ENCODE measurements at places on chromosomes 2 and 18. TPM values are rescaled to one million over a fixed set of nuclear protein-coding genes. Genes with fewer than 3 reads are reported as not detected.
A peak's percentile ranks its signal among the peaks of the same experiment; 100 is the strongest.

DNA sequence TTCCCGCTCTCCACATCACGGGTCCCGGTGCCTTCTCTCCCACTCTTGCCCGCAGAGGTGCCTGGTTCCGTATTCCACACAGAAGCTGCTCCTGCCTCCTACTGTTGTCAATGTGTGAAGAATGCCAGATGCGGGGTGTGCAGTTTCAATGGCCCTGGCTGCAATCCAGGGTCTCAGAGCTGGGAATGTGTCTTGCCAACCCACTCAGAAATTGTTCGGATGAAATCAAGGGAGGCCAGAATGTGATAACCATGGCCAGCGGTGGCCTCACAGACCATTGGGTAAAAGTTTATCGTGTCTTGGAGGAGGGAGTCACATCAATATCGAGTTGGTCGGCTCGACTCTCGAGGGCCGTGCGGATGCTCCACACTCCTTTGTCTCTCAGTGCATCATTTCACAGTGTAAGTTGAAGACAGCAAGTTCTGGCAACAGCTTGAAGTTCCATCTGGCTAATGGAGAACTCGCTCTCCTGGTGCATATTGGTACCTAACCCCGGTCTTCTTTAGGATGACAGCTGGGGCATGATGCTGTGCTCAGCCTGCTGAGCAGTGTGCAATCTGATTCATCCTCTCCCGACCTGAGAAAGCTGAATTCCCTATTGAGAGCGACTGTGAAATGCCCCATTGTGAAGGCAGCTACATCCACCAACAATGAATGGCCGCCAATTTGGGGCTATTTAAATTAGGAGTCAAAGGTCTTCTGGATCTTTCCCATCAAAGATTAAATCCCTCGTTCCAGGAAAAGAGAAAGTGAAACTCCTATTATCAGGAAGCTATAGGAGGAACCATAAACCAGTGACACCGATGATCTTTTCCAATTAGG is 389.0 kb downstream of the SOX11 start:
- H3K4me3 ChIP-seq, result no peak overlapping the region
- no peaks in the 10 kb centered on the region for H3K36me3 ChIP-seq
- no peaks in the 10 kb centered on the region for H3K27me3 ChIP-seq
- H3K4me1 ChIP-seq, result no peaks in the 10 kb centered on the region
- no peak for DNase-seq

DNA sequence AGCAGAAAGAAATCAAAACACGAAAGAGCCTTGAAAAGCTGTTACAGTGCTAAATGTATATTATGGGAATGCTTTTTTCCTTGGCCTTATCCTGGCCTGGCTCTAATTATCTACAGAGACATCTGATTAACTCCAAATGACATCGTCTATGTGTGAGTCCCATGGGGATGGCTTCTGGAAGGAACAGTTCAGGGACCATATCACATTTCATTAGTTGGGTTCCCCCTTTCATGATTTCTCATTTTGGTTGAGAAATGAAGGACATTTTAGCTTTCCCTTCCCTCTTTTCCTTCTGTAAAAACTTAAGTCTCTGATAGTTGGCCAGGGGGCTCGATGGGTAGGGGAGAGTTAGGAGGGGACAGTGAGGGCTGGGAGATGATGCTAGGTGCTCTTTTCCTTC is 116.7 kb downstream of the PRKCE start:
- no peaks in the 10 kb centered on the region for H3K36me3 ChIP-seq
- H3K4me1 ChIP-seq, result peaks cover 10% of the 10 kb centered on the region
- no peak overlapping the region for H3K27ac ChIP-seq
- H3K4me3 ChIP-seq, result no peak overlapping the region
- DNase-seq, result no peak

GRCh38 chr2:106267997-106268396 is 73.9 kb upstream of the UXS1 start:
- H3K27me3 ChIP-seq, result no peaks in the 10 kb centered on the region
- DNase-seq, result no peak
- no peaks in the 10 kb centered on the region for H3K36me3 ChIP-seq
- no peak overlapping the region for H3K27ac ChIP-seq

DNA sequence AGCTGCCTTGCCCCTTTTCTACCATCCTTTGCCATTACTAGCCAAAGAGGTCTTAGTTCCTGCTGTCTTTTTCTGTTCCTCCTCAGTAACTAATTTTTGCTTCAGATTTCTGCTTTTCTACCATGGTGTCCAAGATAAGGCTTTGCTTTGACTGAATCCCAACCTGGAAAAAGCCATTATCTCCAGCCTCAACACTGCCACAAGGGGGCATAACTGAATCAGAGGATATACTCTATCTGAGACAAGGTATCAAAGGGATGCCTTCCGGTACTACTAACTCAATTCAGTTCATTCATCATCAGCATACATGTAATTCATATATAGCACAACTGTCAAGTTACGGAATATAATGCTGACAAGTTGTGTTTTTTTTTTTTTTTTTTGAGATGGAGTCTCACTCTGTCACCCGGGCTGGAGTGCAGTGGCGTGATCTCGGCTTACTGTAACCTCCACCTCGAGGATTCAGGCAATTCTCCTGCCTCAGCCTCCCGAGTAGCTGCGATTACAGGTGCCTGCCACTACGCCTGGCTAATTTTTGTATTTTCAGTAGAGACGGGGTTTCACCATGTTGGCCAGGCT is 11.4 kb downstream of the OSGEPL1 start:
- no peaks in the 10 kb centered on the region for H3K27me3 ChIP-seq
- no peaks in the 10 kb centered on the region for H3K4me1 ChIP-seq
- no peak overlapping the region for H3K27ac ChIP-seq
- no peak for DNase-seq

DNA sequence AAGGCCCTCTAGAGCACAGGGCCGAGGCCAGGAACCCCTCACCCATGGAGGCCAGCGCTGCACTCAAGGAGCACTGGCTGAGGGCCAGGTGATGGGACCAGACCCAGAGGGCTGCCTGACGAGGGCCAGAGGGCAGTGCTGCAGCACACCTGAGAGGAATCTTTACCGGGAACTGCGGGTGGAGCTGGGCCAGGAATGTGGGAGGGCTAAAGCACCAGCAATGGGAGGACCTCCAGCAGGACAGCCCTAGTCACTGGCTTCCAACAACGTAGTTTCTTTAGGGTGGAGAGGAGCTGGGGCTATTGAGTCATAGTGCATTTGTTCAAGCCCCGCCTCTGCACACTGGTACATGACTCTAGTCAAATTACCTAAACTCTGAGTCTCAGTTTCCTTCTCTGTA is 143.4 kb downstream of the TMEM17 start:
- H3K27ac ChIP-seq, result no peak overlapping the region
- no peak overlapping the region for H3K4me3 ChIP-seq
- no peak for DNase-seq
- H3K27me3 ChIP-seq, result no peaks in the 10 kb centered on the region
- H3K4me1 ChIP-seq, result no peaks in the 10 kb centered on the region

- no peak overlapping the region for H3K4me3 ChIP-seq
- DNase-seq, result no peak
- H3K4me1 ChIP-seq, result peaks cover 13% of the 10 kb centered on the region
These were observed 10.5 kb downstream of the PCARE start for GRCh38 chr2:29063646-29064345.

MDH1B gene
- total RNA-seq, result 0.52 TPM

DNA sequence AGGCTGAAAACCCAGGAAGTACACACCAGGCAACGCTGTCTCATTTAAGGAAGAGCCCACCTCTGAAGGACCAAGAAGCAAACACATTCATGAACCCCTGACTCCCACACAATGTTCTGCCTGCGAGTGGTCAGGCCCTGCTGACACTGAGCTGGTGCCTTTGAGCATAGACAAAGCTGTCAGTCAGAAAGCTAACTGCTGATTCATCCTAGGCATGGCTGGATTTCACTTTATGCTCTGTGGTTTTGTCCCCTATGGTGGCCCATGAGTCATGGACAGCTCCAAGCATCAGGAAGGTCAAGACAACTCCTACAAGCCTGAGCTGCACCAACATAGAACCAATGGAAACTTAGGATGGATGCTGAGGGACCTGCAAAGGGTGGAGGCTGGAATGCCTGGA is 78.9 kb downstream of the UXS1 start:
- no peak overlapping the region for H3K4me3 ChIP-seq
- no peaks in the 10 kb centered on the region for H3K27me3 ChIP-seq
- H3K36me3 ChIP-seq, result no peaks in the 10 kb centered on the region
- H3K4me1 ChIP-seq, result no peaks in the 10 kb centered on the region
- DNase-seq, result no peak
- H3K27ac ChIP-seq, result no peak overlapping the region

NDUFAF7 gene
- 17.4 TPM for total RNA-seq

DNA sequence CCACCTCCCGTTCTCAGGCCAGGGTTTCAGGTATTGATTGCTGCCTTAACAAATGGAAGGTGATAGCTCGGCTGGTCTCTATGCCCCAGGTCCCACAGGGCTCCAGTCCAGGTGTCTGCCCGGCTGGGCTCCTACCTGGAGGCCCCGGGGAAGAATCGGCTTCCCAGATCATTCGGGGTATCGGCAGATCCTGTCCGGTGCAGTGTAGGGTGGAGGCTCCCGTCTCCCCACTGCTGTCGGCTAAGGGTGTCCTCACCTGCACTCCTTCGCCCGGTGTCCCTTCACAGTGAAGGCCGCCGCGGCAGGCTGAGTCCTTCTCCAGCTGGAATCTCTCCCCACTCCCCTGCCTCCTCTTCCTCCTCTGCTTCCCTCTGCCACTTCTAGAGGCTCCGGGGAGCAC is 573.9 kb upstream of the SALL3 start:
- H3K27me3 ChIP-seq, result no peaks in the 10 kb centered on the region
- no peaks in the 10 kb centered on the region for H3K36me3 ChIP-seq

DNA sequence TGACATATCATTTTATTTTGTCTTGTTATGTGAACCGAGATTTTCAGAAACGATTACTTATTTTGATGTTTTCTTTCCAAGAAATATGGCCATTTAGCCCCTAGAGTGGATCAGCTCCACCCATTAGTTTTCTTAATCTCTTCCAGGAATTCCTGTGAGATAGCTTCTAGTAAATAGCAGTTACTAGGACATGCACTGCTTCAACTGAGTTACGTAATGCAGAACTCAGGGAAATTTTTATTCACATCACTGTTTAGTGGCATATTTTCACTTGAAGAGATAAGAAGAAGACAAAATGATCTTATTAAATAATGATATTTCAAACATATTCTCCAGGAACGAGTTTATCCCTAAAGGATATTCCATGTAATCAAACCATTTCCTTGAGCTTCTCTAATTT is 573.5 kb upstream of the CNTNAP5 start:
- H3K4me3 ChIP-seq, result no peak overlapping the region
- no peaks in the 10 kb centered on the region for H3K4me1 ChIP-seq
- no peaks in the 10 kb centered on the region for H3K36me3 ChIP-seq
- no peaks in the 10 kb centered on the region for H3K27me3 ChIP-seq
- DNase-seq, result no peak

KCNJ3 gene
- total RNA-seq, result 0.10 TPM

DNA sequence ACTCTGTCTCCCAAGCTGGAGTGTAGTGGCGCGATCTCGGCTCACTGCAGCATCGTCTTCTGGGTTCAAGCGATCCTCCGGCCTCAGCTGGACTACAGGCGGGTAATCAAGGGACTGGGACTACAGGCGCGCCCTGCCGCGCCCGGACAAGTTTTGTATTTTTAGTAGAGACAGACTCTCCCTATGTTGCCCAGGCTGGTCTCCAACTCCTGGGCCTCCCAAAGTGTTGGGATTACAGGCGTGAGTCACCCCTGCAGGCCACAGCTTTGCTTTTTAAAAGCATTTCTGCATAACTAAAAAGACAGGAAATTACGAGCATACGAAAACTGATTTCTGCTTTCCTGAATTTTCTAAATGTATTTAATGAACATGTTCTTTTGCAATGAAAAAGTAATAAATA is 916 bp upstream of the OSBPL1A start:
- H3K36me3 ChIP-seq, result no peaks in the 10 kb centered on the region
- no peaks in the 10 kb centered on the region for H3K4me1 ChIP-seq
- DNase-seq, result no peak
- H3K4me3 ChIP-seq, result no peak overlapping the region
- peak overlapping the region; percentile 90 for H3K27ac ChIP-seq
- no peaks in the 10 kb centered on the region for H3K27me3 ChIP-seq

GRCh38 chr2:198715302-198715835 is 742.4 kb downstream of the SATB2 start:
- no peak overlapping the region for H3K27ac ChIP-seq
- no peak for DNase-seq
- no peaks in the 10 kb centered on the region for H3K27me3 ChIP-seq
- H3K36me3 ChIP-seq, result no peaks in the 10 kb centered on the region
- no peak overlapping the region for H3K4me3 ChIP-seq

- no peak overlapping the region for H3K4me3 ChIP-seq
- DNase-seq, result no peak
- no peaks in the 10 kb centered on the region for H3K4me1 ChIP-seq
- H3K36me3 ChIP-seq, result no peaks in the 10 kb centered on the region
- H3K27ac ChIP-seq, result no peak overlapping the region
- H3K27me3 ChIP-seq, result no peaks in the 10 kb centered on the region
These were observed 27.5 kb upstream of the DSG3 start for GRCh38 chr18:31420032-31420431.

- H3K27ac ChIP-seq, result no peak overlapping the region
- no peak for DNase-seq
- no peaks in the 10 kb centered on the region for H3K27me3 ChIP-seq
- H3K4me3 ChIP-seq, result no peak overlapping the region
- no peaks in the 10 kb centered on the region for H3K4me1 ChIP-seq
These were observed 20.4 kb upstream of the XDH start for GRCh38 chr2:31434911-31435310.

DNA sequence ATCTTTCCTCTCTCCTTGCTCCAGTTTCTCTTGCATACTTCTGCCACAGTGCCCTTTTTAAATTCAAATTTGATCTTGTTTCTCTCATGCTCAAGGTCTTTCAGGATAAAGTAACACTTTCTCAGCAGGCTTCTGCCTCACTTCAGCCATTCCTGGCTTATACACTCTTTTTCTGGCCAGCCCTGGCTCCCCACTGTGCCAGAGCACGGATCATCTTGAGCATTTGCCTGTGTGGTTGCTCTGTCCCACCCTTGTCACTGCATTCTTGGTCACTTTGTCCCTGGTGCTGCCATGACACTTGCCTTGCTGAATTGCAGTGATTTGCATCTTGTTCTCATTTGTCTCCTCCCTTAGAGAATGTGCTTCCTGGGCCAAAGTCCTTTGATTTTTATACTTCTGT is 634.3 kb downstream of the TMEM182 start:
- DNase-seq, result no peak
- H3K27ac ChIP-seq, result no peak overlapping the region
- H3K36me3 ChIP-seq, result no peaks in the 10 kb centered on the region
- H3K27me3 ChIP-seq, result no peaks in the 10 kb centered on the region
- no peaks in the 10 kb centered on the region for H3K4me1 ChIP-seq

NEU2 gene
- total RNA-seq, result not detected

DNA sequence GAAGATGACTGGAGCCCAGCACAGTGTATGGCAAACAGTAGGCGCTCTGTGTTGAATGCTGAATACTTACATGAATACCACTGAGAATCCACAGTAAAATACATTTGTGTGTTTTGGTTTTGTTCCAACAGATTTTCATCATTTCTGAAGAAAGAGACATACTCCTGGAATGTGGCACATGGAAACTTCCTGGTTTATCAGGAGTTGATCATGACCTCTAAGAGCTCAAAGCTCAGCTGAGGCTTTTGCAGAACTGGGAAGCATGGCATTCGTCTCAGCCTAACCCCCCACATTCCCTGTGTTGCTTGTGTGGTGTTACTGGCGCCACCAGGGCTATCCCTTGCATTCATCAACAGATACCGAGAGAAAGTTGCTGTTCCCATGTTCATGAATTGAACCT is 316.9 kb upstream of the REV1 start:
- no peak for DNase-seq
- H3K4me1 ChIP-seq, result no peaks in the 10 kb centered on the region
- no peak overlapping the region for H3K4me3 ChIP-seq
- H3K27me3 ChIP-seq, result no peaks in the 10 kb centered on the region

C2orf80 gene
- not detected for total RNA-seq

ERBB4 gene
- total RNA-seq, result 16.0 TPM

- H3K4me1 ChIP-seq, result peaks cover 3% of the 10 kb centered on the region
- H3K27ac ChIP-seq, result no peak overlapping the region
- no peak for DNase-seq
- H3K36me3 ChIP-seq, result no peaks in the 10 kb centered on the region
These were observed 4.7 kb upstream of the ECEL1 start for GRCh38 chr2:232492236-232492848.
